ENCODE measurements at places on chromosomes 11 and 22.

- no peak for DNase-seq
Measured at GRCh38 chr11:20873054-20873453, 203.7 kb downstream of the NELL1 start.

DNA sequence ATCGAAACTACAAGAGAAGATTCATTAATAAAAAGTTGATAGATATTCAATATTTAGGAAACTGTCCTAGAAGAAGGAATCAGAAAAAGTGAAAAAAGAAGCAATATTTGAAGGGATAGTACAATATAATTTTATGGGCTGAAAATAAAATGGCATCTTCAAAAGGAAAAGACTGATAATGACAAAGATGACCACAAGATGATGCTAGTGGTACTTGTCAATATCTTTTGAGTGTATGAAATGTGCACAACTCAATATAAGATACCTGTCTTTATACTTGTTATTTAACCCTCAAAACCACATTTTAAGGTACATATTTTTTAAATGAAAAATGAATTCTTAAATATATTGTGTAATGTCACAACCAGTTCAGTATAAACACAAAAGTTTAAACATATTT, 1059.6 kb upstream of the RAG2 start:
- DNase-seq, result no peak

DNA sequence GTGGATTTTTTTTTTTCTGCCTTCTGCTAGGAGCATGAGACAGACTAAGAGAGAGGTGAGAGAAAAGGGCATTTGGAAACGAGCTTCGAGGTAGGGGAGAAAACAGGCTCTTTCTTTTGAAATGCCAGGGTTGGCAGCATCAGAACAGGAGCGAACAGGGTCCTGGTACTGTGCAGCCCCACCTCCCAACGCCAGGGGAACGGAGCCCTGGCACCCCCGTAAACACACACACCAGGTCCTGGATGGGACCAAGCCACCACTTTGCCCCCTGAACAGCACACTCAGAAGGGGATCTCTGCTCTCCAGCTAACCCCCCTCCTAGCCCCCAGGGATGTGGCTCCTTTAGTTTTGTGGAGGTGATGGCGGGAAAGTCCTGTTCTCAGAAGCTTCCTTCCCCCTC, 127.1 kb downstream of the CTTN start:
- no peak for DNase-seq

DNA sequence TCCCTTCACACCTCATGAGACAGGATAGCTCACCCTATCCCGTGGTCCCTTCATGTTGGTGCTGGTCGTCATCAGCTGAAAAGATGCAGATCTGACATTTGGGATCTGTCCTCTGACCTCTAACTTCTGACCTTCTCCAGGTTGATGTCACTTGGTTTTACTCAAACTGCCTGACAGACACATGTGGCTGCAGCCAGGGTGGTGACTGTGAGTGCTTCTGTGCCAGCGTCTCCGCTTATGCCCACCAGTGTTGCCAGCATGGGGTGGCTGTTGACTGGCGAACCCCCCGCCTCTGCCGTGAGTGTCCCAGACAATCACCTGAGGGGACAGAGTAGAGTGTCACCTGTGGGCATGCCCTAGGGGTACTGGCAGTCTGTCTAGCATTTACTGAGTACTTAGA, 49.7 kb downstream of the OTOG start:
- no peak for DNase-seq

DNA sequence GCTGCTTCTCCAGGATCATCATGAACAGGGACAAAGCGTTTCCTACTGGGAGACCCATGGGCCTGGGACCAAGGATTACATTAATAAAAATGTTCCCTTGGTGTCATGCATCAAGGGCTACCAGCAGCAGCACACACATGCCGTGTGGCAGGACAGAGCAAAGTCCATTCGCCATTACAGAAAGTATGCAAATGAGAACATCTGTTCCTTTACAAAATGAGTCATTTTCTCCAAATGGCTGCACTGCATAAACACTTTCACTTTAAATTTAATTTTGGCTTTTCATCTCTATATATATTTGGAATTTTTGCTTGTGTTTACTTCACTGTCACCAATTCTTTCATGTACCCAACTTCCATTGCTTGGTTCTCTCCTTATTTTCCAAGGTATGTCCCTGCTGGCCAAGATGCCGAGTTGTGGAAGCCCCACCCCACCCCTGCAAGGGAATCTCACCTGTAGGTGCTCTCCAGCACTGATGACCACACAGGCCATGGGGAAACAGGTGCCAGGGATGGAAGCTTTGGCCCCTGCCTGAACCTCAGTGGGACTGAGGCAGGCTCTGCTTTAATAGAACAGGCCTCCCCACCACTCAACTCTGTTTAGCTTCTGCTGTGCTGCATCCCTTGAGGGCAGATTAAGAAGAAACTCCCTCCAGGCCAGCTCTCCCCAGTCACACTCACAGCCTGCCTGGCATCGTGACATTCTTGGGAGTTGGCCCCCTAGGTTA, 15.6 kb upstream of the GNAZ start:
- no peak for DNase-seq

- DNase-seq, result no peak
Measured at GRCh38 chr22:38455530-38456271, 702 bp upstream of the KCNJ4 start.

DNA sequence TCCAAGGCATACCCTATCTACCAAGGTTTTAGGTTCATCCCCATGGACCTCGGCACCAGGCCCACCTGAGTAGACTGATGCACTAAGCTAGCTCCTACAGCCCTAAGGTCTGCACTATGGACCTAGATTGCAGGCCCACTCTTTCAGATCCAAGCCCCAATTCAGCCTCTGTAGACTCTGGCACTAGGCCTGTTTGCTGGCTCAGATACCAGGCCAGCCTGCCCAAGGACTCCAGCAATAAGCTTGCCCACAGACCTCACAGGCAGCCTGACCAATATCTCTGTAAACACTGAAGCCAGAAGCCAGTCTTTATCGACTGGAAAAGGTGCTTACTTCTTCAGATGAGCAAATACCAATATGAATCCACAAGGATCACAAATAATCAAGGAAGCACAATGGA, 411.3 kb downstream of the INSC start:
- DNase-seq, result no peak

DNA sequence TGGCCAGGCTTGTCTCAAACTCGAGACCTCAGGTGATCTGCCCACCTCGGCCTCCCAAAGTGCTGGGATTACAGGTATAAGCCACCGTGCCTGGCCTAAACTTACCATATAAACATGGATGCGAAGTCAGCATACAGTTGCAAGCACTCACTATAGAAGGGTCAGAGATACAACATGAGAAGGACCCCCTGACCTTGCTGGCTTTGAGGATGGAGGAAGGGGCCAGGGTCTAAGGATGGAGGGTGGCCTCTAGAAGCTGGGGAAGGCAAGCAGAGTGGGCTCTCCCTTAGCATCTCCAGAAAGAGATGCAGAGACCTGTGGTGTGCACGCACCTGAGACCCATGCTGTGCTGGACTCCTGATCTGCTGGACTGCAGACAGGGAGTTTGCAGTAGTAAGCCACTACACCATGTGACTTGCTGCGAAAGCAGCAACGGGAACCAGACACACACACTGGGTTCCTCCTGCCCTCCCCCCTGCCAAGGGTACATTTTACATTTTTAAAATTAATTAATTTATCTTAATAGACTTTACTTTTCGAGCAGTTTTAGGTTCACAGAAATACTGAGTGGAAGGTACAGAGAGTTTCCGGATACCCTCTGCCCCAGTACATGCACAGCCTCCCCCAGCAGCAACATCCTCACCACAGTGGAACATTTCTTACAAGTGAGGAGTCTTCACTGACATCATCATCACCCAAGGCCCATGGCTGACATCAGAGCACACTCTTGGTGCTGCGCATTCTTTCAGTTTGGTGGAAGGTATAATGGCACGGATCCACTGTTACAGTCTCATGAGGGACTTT, 170.1 kb upstream of the B3GAT1 start:
- no peak for DNase-seq

Data from CD4-positive, alpha-beta T cell treated with Interleukin-4 for 4 hours (primary cell).